ENCODE measurements at places on chromosomes 3 and 15. TPM values are rescaled to one million over a fixed set of nuclear protein-coding genes. Genes with fewer than 3 reads are reported as not detected.

The ACOX2 gene
- total RNA-seq: 8.1 TPM

The CIDEC gene
- not detected for total RNA-seq

The CTXN2 gene
- not detected for total RNA-seq

The APOD gene
- 2.3 TPM for total RNA-seq

The KNSTRN gene
- total RNA-seq: 11.5 TPM

The ZNF662 gene
- 4.9 TPM for total RNA-seq

The DNASE1L3 gene
- total RNA-seq: 148 TPM

The CEMIP gene
- 2.8 TPM for total RNA-seq

The SPATA12 gene
- total RNA-seq: not detected

The CYP8B1 gene
- not detected for total RNA-seq

The TRPM1 gene
- not detected for total RNA-seq

The SLC25A26 gene
- 18.0 TPM for total RNA-seq

DNA sequence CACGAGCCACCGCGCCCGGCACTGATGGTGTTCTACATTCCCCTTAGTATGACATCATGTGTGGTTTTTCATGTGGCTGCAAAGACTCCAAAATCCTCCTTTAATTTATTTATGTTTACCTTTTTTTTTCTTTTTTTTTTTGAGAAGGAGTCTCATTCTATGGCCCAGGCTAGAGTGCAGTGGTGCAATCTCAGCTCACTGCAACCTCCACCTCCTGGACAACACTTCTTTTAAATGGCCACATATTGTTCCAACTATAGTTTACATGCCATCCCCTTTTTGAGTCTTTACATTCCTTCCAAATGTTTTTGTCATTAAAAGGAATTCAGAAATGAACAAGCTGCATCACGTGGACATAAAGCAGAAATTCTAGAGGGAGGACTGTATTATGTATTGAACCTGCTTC is 10.3 kb upstream of the CDV3 start:
- DNase-seq: no peak

- no peak for DNase-seq
Observed at GRCh38 chr3:16402451-16402850, 111.0 kb downstream of the RFTN1 start.

DNA sequence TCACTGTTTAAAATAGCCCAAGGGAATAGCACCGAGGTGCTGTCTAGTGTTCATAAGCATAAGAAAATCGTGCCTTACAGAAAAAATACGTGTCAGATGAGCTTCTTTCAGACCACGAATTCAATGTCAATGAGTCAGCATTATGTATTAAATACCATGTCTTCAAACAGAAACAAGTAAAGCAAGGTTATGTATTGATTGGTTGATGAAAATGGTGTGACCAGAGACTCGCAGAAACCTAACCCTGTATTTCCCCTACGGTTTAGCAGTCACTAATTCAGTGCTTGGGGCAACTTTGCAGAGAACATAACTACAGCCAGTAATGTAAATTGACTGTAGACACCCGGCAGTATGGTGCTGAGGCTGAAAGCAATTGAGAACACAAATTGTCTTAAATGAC is 307.7 kb downstream of the IL5RA start:
- DNase-seq: no peak

- no peak for DNase-seq
Observed at GRCh38 chr15:49423021-49423420, at the start of gene FGF7. FGF7 (plus strand) TSS chr15:49423242; CDS start chr15:49424298, 1,056 bp downstream.

- DNase-seq: no peak
Observed at GRCh38 chr3:20316238-20316637, 130.2 kb upstream of the SGO1 start.

DNA sequence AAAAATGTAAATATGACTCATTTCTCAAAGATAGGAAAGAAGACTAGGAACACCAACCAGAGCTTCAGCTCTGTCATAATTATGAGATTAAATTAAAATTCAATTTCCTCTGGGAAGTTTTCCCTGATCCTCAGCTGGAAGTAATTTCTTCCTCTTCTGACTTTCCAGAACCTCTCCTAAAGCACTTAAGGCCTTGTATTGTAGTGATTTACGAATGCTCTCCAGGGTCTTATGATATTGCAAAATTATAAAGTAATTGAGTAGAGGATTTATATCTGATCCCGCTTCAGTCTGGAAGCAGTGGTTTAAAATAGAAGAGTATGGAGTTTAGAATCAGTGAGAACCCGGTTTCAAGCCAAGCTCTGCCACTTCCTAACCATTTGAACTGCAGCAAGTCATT is 279.8 kb downstream of the ZPLD1 start:
- no peak for DNase-seq

- peak; percentile 97 for DNase-seq
Observed at GRCh38 chr3:42012935-42013690, 51.2 kb upstream of the ULK4 start.

- DNase-seq: peak; percentile 17
Observed at GRCh38 chr15:73969151-73969759, 22.8 kb downstream of the STOML1 start.

DNA sequence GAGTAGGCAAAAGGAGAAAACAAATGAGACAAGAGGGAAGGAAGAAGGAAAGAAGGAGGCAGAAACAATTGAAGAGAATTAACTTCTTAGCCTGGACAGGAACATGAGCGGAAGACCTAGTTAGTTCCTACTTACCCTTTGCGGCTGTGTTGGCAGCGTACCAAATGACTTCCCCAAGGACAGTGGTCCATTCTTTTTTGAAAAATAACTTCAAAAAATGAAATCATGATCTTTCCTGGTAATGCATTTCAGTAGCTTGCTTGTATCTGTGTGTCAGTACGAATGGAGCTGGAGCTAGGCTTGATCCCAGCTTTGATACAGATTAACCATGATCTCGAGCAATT is 41.5 kb upstream of the CFAP161 start:
- DNase-seq: no peak

GRCh38 chr3:174949523-174949922 is 90.4 kb downstream of the NAALADL2 start:
- DNase-seq: no peak

DNA sequence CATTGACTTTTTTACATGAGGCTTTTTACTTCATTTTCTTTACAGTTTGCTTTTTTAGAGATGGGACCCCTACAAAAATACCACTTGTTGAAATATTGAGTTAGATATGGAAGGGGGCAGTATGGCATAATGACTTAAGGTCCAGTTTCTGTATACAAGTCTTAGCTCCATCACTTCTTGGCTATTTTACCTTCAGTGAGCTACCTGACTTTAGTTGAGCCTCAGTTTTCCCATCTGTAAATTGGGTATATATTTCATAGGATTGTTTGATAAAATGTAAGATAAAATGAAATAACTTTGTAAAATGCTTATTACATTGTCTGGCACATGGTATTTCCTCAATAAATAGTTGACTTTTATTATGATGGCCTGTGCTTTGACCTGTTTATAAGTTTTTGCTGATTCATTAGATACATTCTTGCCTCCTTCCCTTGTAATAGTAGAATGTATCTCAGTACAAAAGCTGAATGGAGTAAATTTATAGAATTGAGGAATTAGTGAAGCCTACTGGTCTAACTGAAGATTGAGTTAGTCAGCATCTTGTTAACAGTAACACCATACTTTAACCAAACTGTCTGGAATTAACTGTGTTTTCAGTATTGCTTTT is 27.6 kb downstream of the TBC1D23 start:
- DNase-seq: no peak

GRCh38 chr3:114615523-114616085 is 321.8 kb downstream of the TIGIT start:
- DNase-seq: no peak

- no peak for DNase-seq
Observed at GRCh38 chr3:169811631-169812331, 889 bp upstream of the LRRIQ4 start.

DNA sequence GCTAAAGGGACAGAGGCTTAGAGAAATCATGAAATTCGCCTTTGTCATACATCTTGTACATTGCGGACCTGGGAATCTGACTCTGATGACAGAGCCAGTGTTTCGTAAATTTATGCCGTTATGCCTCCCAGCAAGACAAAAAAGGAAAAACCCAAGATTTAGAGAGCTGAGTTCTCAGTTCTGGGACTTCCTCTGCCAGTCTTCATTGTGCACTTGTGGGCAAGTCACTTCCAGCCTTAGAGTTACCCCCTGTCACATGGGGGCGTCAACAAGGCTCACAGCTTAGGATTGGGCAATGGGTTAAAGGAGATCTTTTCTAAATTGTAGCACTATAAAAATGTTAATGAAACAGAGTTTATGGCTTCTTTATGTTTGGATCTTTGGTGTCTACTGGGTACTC is 41.9 kb upstream of the MITF start:
- DNase-seq: no peak

DNA sequence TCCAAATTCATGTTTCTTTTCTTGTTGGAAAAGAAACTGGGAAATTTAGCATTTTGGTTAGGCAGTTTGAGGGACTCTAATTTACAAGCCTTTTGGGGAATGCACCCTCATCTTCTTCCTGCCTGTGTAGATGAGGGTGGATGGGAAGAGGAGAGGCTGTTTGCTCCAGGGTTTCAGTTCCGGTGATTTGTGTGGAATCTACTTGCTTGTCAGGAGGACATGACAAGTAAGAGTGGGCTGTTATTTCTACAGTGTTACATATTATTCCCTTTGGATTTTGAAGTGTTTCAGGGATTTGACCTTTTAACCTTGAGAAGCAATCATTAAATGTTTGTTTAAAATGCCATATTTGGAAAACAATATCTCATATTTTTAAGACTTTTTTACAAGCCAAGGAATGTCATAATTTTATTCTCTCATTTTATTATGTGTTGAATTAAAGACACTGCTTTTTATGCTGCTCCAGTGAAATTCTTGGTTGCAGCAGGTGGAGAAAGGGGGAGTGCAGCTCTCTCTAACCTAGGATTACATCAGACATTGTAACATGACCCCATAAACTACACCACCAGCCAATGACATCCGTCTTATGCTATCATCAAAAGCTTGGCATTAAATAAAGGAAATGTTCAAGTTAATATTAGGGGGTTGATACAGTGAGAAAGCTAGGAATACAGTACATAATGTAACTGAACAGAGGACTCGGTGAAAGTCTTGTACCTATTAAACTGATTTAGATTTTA is 30.2 kb downstream of the PLAAT1 start:
- no peak for DNase-seq

GRCh38 chr3:94225148-94225865 is 162.4 kb downstream of the NSUN3 start:
- no peak for DNase-seq

DNA sequence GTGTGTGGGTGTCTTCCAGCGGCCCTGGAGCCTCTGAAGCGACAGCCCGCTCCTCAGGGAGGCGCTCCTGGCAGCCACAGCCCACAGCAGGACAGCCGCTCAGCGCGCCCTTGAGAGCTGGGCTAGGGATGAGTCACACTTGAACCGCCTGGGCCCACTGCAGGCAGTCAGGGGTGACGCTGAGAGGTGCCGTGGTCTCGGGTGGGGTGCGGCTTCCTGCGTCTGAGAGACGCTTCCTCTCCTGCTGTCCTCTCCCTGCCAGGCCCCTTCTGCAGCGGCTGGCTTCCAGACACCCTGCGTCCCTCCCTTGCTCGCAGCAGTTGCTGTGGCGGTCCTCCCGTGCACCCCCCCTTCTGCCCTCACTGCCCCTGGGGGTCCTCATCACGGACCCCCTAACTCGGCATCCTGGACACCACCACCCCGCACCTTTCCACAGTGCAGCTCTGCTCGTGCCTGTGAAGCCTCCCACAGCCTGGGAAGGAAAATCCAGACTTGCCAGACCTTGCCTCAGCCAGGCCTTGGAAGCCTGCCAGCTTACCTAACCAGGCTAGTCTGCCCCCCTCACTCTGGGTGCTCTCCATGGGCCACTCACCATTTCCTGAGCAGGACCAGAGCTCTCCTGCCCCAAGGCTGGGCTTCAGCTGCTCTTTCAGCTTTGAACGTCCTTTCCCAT is 1.1 kb upstream of the SPTBN5 start:
- DNase-seq: peak; percentile 96

- no peak for DNase-seq
Observed at GRCh38 chr15:57355259-57355658, 21.0 kb upstream of the CGNL1 start.

- no peak for DNase-seq
Observed at GRCh38 chr15:71281256-71281655, 166.0 kb downstream of the THSD4 start.

DNA sequence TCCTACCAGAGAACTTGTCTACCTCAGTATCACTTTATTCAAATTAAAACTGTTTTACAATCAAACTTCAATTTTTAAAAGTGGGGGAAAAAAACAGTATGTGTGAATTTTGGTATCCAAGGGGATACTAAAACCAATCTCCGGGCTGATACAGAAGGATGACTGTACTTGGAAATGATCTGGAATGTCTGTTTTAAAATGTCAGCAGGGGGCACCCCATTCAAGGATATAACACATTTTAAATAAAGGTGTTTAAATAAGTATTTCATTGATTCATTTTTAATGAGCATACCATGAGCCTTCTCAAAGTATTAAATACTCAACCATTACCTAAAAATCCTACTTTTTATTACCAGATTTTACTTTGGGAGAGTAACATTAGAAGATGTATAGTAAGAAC is 67.9 kb downstream of the ULK4 start:
- no peak for DNase-seq

DNA sequence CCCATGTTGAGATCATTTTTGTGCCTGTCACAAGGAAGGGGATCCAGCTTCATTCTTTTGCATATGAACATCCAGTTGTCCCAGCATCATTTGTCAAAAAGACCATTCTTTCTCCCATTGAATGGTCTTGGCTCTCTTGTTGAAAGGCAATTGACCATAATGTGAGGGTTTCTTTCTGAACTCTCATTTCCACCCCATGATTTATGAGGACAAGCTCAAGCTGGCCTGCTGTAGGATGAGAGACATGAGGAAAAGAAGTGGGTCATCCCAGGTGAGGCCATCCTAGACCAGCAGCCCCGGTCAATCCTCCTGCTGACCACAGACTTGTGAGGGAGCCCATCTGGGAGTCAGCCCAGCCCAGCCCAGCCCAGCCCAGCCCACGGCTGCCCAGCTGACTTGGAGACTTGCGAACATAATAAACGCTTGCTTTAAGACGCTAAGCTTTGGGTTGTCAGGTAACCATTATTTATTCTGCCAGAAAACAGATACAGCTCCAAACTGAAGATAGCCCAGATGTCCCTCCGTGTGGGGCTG is 69.0 kb downstream of the LINGO1 start:
- DNase-seq: no peak

DNA sequence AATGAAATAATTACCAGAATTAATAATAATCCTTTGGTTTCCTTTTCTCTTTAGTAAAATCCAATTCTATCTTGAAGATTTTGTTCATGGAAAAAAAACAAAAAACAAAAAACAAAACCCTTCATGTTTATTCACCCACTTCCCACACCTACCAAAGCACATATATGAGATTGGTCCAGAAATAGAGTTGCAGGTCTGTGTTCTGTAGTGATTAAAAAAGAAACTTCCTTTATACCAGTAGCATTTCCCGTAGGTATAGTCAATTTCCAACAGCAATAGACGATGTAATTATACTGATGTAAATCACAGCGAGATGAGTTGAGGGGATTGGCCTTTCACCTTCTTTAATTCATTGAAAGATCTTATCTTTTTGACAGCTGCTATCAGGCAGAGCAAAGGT is 194.6 kb downstream of the SOX2 start:
- no peak for DNase-seq

- DNase-seq: no peak
Observed at GRCh38 chr3:33525232-33525631, 85.0 kb upstream of the UBP1 start.

All from spleen (tissue), 13 donors.